ENCODE measurements at places on chromosomes 16 and 17. TPM values are rescaled to one million over a fixed set of nuclear protein-coding genes. Genes with fewer than 3 reads are reported as not detected.

The C1QL1 gene
- total RNA-seq = not detected

The TBC1D3E gene
- not detected for total RNA-seq

The RNU2-1 gene
- total RNA-seq = 3,772 TPM

The CFDP1 gene
- 39.9 TPM for total RNA-seq

The TEX14 gene
- 0.23 TPM for total RNA-seq

The HSF4 gene
- total RNA-seq = 56.0 TPM

The KRT28 gene
- total RNA-seq = not detected

The KRTAP9-2 gene
- not detected for total RNA-seq

The ACTG1 gene
- 4,606 TPM for total RNA-seq

The RNF166 gene
- 82.4 TPM for total RNA-seq

The CTRB2 gene
- not detected for total RNA-seq

The IGF2BP1 gene
- total RNA-seq = 0.51 TPM

The UMOD gene
- not detected for total RNA-seq

The AGRP gene
- total RNA-seq = not detected

GRCh38 chr16:27515874-27516353 lies 33.8 kb downstream of the GTF3C1 start:
- DNase-seq = peak; percentile 49
- peaks cover 7% of the 10 kb centered on the region for H3K36me3 ChIP-seq

DNA sequence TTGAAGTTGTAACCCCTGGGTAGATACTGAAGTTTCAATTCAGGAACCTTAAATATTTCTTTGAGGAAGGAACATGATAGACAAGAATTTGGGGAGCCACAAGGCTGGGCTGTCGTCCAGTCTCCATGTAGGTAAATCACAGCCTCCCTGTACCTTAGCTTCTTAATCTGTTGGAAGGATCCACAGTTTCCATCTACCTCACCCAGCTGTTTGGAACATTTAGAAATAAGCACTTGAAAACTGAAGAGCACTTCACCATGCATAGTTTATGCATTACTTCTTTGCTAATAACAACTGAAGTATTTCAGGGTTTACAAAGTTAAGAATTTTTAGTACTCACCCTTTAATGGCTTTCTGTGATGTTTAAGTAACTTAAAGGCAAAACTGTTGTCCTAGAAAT lies 17.2 kb downstream of the TXNDC11 start:
- H3K4me3 ChIP-seq = no peak overlapping the region
- peaks cover 32% of the 10 kb centered on the region for H3K36me3 ChIP-seq
- no peak overlapping the region for H3K27ac ChIP-seq
- no peaks in the 10 kb centered on the region for H3K27me3 ChIP-seq

DNA sequence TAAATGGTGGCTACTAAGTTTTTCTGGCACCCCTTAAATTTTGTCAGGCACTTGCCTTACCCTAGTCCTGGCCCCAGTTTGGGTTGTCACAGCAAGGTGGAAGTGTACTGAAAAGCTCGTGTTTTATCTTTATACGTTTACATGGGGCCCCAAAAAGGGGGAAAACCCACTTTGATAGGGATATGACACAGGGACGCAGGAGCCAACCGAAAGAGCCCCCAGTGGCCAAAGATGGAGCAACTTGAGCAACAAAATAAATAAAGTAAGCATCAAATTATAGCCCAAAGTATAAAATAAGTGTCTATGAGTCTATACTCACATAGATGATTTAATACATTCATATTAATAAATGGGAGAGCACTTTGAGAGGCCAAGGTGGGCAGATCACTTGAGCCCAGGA lies 5.0 kb upstream of the CETP start:
- H3K4me3 ChIP-seq = no peak overlapping the region
- no peaks in the 10 kb centered on the region for H3K36me3 ChIP-seq
- H3K4me1 ChIP-seq = no peaks in the 10 kb centered on the region
- peak; percentile 54 for DNase-seq

DNA sequence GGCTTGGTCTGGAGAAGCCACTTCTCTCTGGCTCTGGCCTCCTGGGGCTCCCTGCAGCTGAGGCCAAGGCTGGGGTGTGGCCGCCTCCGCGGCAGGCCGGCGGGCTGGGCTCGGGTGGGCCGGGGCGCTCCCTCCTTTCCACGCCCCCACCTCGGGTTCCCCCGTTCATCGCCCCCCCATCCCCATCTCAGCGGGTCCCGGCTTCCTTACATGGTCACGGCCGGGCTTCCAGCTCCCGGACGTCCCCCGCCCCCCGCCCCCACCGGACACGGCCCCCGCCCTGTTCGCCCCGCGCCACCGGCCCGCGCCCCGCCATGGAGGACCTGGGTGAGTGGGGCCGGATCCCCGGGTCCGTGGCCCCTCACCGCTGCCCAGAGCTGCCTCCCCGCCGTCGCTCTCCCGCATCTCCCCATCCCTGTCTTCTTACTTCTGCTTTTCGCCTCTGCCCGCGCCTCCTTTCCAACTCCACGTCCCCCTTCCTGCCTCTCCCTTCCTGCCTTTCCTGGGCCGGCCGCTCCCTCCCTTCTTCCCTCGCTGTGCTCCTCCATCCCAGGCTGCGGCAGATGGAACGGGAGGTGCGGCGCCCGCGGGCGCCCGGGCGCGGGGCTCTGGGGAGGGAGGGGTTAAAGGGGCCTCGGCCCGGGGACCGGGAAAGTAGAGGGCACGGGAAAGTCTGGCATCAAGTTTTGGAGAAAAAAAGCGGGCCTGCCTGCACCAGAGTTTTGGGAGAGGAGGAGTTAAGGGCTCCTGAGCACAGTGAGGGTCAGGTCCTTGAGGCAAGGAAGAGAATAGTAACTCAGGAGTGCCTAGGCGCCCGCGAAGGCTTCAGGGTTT lies at the start of gene TGFB1I1:
Gene TGFB1I1, plus strand, starts transcription at position 278 of the 834 bp plus-strand sequence. Its CDS starts 37 bp downstream, at position 315.
- no peak within 1 kb of the TSS for H3K27ac ChIP-seq
- peaks cover 3% of the 10 kb centered on the region for H3K36me3 ChIP-seq

DNA sequence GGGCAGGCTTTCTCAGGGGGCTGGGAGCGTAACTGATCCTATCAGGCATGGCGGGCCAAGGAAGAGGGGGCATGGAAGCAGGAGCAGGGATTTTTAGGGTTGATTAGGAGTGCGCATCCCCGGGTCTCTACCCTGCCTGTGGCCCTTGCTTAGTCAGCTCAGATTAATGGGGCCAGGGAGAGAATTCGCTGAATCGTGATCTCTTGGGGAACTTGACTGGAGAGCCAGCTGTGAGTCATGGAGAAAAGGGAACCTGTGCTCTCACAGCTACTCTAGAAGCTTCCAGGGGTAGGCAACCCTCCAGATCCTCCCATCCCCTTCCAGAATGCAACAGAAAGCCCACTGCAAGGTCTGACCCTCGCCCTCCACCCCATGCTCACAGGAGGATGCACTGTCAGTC lies 3.6 kb downstream of the FOXN1 start:
- no peak for DNase-seq
- peaks cover 25% of the 10 kb centered on the region for H3K27me3 ChIP-seq
- H3K27ac ChIP-seq = no peak overlapping the region
- no peaks in the 10 kb centered on the region for H3K4me1 ChIP-seq
- no peak overlapping the region for H3K4me3 ChIP-seq
- no peaks in the 10 kb centered on the region for H3K36me3 ChIP-seq

GRCh38 chr17:75155191-75155601 lies 884 bp upstream of the JPT1 start:
- H3K4me1 ChIP-seq = peaks cover 34% of the 10 kb centered on the region
- H3K27ac ChIP-seq = peak overlapping the region; percentile 80
- no peak for DNase-seq
- H3K4me3 ChIP-seq = peak overlapping the region; percentile 94
- H3K36me3 ChIP-seq = peaks cover 15% of the 10 kb centered on the region
- no peaks in the 10 kb centered on the region for H3K27me3 ChIP-seq

DNA sequence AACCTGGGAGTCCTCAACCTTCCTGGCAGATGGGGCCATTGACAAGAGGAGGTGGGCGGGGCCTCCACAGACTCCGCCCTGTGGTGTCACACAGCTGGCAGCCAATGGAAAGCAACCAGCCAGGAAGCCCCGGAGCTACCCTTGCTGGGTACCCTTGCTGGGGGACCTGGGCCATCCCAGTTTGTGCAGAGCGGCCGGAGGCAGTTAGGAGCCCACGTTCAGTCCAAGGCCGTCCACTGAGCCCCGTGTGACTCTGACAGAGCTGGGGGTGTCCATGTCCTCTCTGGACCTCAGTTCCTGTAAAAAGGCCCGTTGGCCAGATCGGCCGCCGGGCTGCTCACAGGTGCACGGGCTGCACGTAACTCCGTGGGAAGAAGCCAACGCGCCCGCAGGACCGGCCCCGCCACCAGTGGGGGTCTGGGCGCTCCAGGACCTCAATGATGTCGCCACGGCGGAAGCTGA lies 17.1 kb upstream of the FAM83G start:
- H3K27ac ChIP-seq = no peak overlapping the region
- H3K27me3 ChIP-seq = no peaks in the 10 kb centered on the region
- H3K36me3 ChIP-seq = peaks cover 13% of the 10 kb centered on the region
- peak; percentile 68 for DNase-seq
- H3K4me3 ChIP-seq = no peak overlapping the region

DNA sequence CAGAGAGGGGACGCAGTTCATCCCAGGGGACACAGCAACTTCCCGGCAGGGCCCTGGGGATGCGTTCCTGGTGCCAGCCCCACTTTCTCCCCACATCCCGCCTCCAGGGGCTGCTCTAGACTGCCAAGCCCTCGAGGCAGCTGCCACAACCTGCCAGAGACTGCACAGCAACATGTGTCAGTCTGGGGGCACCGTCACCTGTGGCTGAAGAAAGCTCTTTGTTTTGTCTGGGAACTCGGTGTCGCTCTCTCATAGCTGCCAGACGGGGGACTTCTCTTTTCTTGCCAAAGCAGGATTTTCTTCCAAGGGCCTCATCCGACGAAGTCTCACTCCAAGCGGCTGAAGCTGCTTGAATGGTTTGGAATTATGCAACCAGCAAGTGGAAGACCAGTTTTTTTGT lies 43.7 kb downstream of the COTL1 start:
- H3K4me1 ChIP-seq = peaks cover 60% of the 10 kb centered on the region
- peak overlapping the region; percentile 24 for H3K27ac ChIP-seq
- no peak for DNase-seq
- H3K4me3 ChIP-seq = no peak overlapping the region
- peaks cover 78% of the 10 kb centered on the region for H3K36me3 ChIP-seq

GRCh38 chr16:77897129-77897437 lies 108.7 kb downstream of the VAT1L start:
- H3K4me3 ChIP-seq = no peak overlapping the region
- no peak for DNase-seq
- H3K36me3 ChIP-seq = no peaks in the 10 kb centered on the region
- H3K27ac ChIP-seq = no peak overlapping the region

GRCh38 chr16:25888868-25889267 lies 197.1 kb downstream of the HS3ST4 start:
- H3K4me3 ChIP-seq = no peak overlapping the region
- H3K27me3 ChIP-seq = peaks cover 9% of the 10 kb centered on the region
- H3K36me3 ChIP-seq = no peaks in the 10 kb centered on the region
- no peaks in the 10 kb centered on the region for H3K4me1 ChIP-seq

DNA sequence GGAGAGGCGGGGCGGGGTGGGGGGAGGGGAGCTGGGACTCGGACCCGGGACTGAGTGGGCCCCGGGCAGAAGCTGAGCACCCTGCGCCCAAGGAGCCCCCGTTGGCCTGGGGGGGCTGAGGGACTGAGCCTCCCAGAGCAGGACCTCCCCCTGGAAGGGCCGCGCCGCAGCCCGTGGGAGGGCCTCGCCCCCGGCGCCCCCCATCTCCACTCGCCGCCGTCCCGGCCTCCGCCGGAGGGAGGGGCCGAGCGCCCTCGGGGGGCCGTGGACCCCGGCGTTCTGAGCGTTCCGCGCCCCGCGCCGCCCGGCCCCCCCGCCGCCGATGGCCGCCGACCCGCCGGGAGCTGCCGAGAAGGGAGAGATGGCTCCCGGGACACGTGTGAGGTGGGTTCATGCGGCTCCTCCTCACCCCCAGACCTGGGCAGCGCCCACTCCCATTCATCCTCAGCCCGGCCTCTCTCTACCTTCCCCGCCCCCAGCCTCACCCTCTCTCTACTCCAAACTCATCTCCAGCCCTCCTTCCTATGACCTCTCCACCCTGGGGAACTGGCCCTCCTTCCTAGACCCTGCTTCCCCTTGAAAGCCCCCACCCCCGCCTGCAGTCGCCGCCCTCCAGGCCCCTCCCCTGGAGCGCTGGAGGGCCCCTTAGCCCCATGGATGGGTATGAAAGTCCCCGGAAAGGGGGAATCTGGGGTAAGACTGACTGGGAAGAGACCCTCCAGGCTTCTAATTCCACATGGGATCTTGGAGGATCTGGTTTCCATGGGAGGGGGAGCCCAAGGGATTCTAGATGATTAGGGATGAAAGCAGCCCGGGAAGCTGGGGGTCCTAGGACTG lies 922 bp downstream of the FBXL19 start:
- H3K27ac ChIP-seq = peak overlapping the region; percentile 57
- peaks cover 20% of the 10 kb centered on the region for H3K4me1 ChIP-seq
- H3K36me3 ChIP-seq = no peaks in the 10 kb centered on the region

- peaks cover 4% of the 10 kb centered on the region for H3K27me3 ChIP-seq
- no peaks in the 10 kb centered on the region for H3K36me3 ChIP-seq
- no peak overlapping the region for H3K4me3 ChIP-seq
- DNase-seq = no peak
- H3K27ac ChIP-seq = no peak overlapping the region
Measured at GRCh38 chr17:15177343-15177742, 87.8 kb downstream of the PMP22 start.

DNA sequence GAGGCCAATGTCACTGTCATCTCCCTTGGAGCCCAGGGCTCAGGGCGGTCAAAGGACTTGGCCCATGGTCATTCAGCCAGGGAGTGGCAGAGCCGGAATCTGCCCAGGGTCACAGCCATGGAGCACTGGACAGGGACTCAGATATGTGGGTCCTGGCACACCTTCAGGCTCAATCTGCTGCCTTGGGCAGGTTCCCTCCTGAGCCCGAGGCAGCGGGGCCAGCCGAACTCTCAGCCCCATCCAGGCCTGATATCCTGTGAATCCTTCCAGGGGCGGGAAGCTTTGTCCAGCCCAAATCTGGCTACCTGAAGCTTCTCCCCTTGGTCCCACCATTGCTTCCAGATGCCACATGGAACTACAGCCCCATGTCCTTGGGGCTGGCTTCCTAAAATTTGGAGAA lies 12.2 kb upstream of the CDIPT start:
- no peak overlapping the region for H3K27ac ChIP-seq
- no peak overlapping the region for H3K4me3 ChIP-seq
- H3K4me1 ChIP-seq = peaks cover 16% of the 10 kb centered on the region
- no peak for DNase-seq
- no peaks in the 10 kb centered on the region for H3K36me3 ChIP-seq
- H3K27me3 ChIP-seq = peaks cover 28% of the 10 kb centered on the region

GRCh38 chr16:87924041-87924810 lies 12.1 kb downstream of the CA5A start:
- no peak for DNase-seq
- H3K27ac ChIP-seq = no peak overlapping the region
- H3K36me3 ChIP-seq = no peaks in the 10 kb centered on the region
- H3K4me1 ChIP-seq = peaks cover 9% of the 10 kb centered on the region

DNA sequence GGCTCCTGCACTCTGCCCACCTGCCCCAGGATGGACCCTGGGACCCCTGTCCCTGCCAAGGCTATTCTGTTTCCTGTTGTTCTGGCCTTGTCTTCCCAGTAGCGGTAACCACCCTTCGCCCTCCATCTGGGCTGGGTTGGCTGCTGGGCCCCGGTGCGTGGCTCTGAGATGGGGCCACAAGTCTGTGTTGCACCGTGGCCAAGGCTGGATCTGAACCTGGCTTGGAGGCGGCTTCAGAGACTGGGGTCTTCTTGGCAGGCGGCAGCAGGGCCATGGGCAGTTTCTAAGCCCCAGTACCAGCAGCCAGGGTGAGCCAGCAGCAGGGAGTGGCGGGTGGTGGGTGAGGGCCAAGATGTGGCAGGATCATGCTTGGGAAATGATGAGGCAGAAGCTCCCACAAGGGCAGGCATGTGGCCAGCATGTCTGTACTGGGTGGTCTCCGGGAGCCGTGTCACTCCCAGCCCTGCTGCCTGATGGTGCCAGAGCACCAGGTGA lies 12.6 kb downstream of the MAP2K3 start:
- no peak for DNase-seq
- peaks cover 36% of the 10 kb centered on the region for H3K36me3 ChIP-seq
- H3K4me3 ChIP-seq = no peak overlapping the region
- H3K27ac ChIP-seq = no peak overlapping the region
- peaks cover 7% of the 10 kb centered on the region for H3K4me1 ChIP-seq
